CD8-positive, alpha-beta memory T cell (primary cell): ENCODE measurements at places on chromosomes 2 and 18. TPM values are rescaled to one million over a fixed set of nuclear protein-coding genes. Genes with fewer than 3 reads are reported as not detected.

GRCh38 chr2:191615596-191615995 is 62.3 kb upstream of the NABP1 start:
- no peaks in the 10 kb centered on the region for H3K36me3 ChIP-seq
- H3K4me3 ChIP-seq: no peak overlapping the region
- peaks cover 28% of the 10 kb centered on the region for H3K4me1 ChIP-seq
- H3K27me3 ChIP-seq: no peaks in the 10 kb centered on the region

GRCh38 chr2:208046686-208047085 is 21.4 kb upstream of the PLEKHM3 start:
- no peak overlapping the region for H3K27ac ChIP-seq
- no peaks in the 10 kb centered on the region for H3K27me3 ChIP-seq
- DNase-seq: no peak
- no peak overlapping the region for H3K4me3 ChIP-seq

- no peak for DNase-seq
- no peak overlapping the region for H3K27ac ChIP-seq
- no peaks in the 10 kb centered on the region for H3K4me1 ChIP-seq
- no peaks in the 10 kb centered on the region for H3K36me3 ChIP-seq
Observed at GRCh38 chr2:143398781-143399180, 269.6 kb downstream of the ARHGAP15 start.

- no peaks in the 10 kb centered on the region for H3K36me3 ChIP-seq
- no peaks in the 10 kb centered on the region for H3K27me3 ChIP-seq
- H3K27ac ChIP-seq: no peak overlapping the region
- no peak for DNase-seq
Observed at GRCh38 chr18:75831960-75832359, 404.5 kb upstream of the SMIM21 start.

GRCh38 chr18:7630731-7631442 is 63.8 kb downstream of the PTPRM start:
- DNase-seq: no peak
- H3K36me3 ChIP-seq: no peaks in the 10 kb centered on the region
- H3K27me3 ChIP-seq: no peaks in the 10 kb centered on the region
- H3K4me1 ChIP-seq: no peaks in the 10 kb centered on the region

DNA sequence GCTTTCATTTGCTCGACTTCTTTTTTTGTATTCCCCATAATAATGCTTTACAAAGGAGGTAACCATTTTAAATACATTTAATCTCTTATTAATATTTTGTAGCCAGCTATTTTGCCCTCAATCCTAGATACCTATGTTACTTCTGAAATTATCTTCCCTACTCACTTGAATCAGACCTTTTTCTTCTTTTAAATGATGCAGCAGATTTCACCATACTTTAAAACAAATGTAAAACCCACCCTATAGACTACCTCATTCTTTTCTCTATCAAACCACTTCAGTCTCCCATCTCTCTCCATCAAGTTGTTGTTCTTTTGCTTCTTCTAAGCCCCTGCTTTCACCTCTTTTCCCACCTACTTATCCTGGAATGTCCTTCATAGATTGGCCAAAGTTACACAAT is 151.5 kb upstream of the DNMT3A start:
- no peak overlapping the region for H3K27ac ChIP-seq
- no peaks in the 10 kb centered on the region for H3K36me3 ChIP-seq
- no peak overlapping the region for H3K4me3 ChIP-seq
- no peak for DNase-seq
- no peaks in the 10 kb centered on the region for H3K27me3 ChIP-seq

- H3K4me1 ChIP-seq: no peaks in the 10 kb centered on the region
- DNase-seq: no peak
- no peak overlapping the region for H3K27ac ChIP-seq
- H3K4me3 ChIP-seq: no peak overlapping the region
- no peaks in the 10 kb centered on the region for H3K27me3 ChIP-seq
Observed at GRCh38 chr18:63773551-63773950, 1.7 kb upstream of the SERPINB7 start.

DNA sequence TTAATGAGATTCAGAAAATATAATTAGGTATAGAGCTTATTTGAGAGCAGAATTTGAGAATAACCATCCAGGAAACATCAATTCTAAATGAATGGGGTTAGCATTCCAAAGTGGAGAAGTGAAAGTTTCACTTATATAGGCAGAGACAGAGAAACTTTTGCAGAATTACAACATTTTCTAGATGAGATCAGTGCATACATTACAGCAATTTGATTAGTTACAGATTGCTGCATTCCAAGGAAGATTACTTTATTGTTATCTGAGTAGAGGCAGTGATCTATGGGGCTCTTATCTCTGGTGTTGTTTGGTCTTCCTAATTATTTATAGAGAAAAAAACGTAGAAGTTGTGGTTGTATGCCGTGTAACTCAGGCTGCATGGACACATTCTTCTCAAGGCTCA is 373.8 kb upstream of the SYT4 start:
- no peak overlapping the region for H3K27ac ChIP-seq
- no peaks in the 10 kb centered on the region for H3K4me1 ChIP-seq
- H3K4me3 ChIP-seq: no peak overlapping the region
- no peaks in the 10 kb centered on the region for H3K36me3 ChIP-seq

GRCh38 chr2:2762913-2763312 is 431.8 kb upstream of the MYT1L start:
- no peaks in the 10 kb centered on the region for H3K36me3 ChIP-seq
- H3K4me3 ChIP-seq: no peak overlapping the region
- DNase-seq: no peak
- no peaks in the 10 kb centered on the region for H3K27me3 ChIP-seq
- no peaks in the 10 kb centered on the region for H3K4me1 ChIP-seq
- no peak overlapping the region for H3K27ac ChIP-seq

- no peak overlapping the region for H3K27ac ChIP-seq
- H3K36me3 ChIP-seq: no peaks in the 10 kb centered on the region
- DNase-seq: no peak
- H3K27me3 ChIP-seq: no peaks in the 10 kb centered on the region
Observed at GRCh38 chr2:149383340-149383739, 53.0 kb downstream of the LYPD6 start.

- H3K4me3 ChIP-seq: no peak overlapping the region
- H3K4me1 ChIP-seq: no peaks in the 10 kb centered on the region
- H3K27ac ChIP-seq: no peak overlapping the region
- DNase-seq: no peak
Observed at GRCh38 chr2:157933160-157933920, 57.2 kb upstream of the ACVR1 start.

- no peak overlapping the region for H3K27ac ChIP-seq
- no peak for DNase-seq
- no peaks in the 10 kb centered on the region for H3K36me3 ChIP-seq
- H3K4me1 ChIP-seq: no peaks in the 10 kb centered on the region
Observed at GRCh38 chr2:227349989-227350612, 25.1 kb downstream of the MFF start.

GRCh38 chr18:8869696-8870095 is 164.3 kb downstream of the MTCL1 start:
- no peaks in the 10 kb centered on the region for H3K4me1 ChIP-seq
- H3K27me3 ChIP-seq: no peaks in the 10 kb centered on the region
- no peak overlapping the region for H3K4me3 ChIP-seq
- no peaks in the 10 kb centered on the region for H3K36me3 ChIP-seq

DNA sequence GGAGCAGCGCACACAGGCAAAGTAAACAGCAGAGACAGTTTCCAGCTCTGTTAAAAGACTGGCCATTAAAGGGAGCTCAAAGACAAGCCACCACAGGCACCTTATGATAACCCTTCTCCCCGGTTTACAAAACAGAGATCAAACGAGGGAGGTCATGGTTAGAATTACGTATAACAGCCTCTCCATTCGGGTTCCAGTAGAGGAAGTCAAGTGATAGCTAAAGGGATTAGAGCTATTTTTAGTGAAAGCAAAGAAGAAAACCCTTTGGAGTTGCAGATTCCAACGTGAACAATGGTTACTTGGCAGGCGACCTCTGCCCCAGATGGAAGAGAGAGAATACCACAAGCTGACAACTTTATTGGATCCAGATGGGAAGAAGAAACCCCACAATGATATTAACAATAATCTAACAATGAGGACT is 31.2 kb upstream of the EDAR start:
- no peaks in the 10 kb centered on the region for H3K36me3 ChIP-seq
- peaks cover 13% of the 10 kb centered on the region for H3K4me1 ChIP-seq
- H3K27ac ChIP-seq: no peak overlapping the region
- DNase-seq: no peak
- no peak overlapping the region for H3K4me3 ChIP-seq

GRCh38 chr2:67514515-67514914 is 117.4 kb downstream of the ETAA1 start:
- H3K4me3 ChIP-seq: no peak overlapping the region
- DNase-seq: no peak
- H3K27me3 ChIP-seq: no peaks in the 10 kb centered on the region
- no peaks in the 10 kb centered on the region for H3K4me1 ChIP-seq
- no peak overlapping the region for H3K27ac ChIP-seq
- H3K36me3 ChIP-seq: no peaks in the 10 kb centered on the region

DNA sequence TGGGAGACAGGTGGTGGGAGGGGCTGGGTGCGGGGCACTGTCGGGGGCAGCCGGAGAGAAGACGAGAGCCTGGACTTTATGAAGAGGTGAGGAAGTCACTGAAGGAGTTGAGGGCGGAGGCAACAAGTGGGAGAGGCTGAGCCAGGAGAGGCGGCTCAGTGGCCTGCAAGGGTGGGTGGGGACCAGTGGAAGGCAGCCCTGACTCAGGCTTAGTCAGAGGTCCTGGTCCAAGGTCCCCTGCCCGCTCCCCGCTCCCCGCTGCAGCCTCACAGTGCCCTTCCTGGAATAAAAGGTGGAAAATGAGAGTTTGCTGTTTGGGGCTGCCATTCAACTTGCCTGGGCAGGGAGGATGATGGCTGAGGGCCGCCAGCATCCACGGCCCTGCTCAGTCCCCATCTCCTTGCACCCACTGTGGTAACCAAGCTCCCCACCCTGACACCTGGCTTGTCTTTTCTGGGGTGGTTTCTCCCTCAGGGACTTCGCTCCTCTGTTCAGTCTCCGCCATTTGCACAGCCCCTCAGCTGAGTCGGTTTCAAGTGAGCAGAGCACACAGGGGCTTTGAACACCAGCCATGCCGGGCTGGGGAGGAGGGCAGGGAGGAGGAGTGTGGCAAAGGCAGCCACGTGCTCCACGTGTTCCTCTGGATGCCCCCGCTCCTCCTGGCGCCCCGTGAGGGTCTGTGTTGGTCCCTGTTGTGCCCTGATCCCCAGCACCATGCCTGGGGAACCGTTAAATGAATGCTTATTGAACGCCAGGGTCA is 13.7 kb upstream of the RALB start:
- no peak overlapping the region for H3K27ac ChIP-seq
- H3K4me1 ChIP-seq: no peaks in the 10 kb centered on the region
- DNase-seq: no peak
- no peaks in the 10 kb centered on the region for H3K36me3 ChIP-seq

Gene RUFY4
- total RNA-seq: not detected

Gene FBXO48
- 1.6 TPM for total RNA-seq

Gene G6PC2
- not detected for total RNA-seq

Gene BAZ2B
- total RNA-seq: 15.7 TPM

Gene REEP1
- total RNA-seq: 0.28 TPM

Gene GPR75
- total RNA-seq: 2.1 TPM

Gene TNFAIP6
- not detected for total RNA-seq

Gene AGAP1
- 2.7 TPM for total RNA-seq

Gene PRSS56
- total RNA-seq: not detected

Gene REV1
- 30.0 TPM for total RNA-seq

Gene TTN
- 0.80 TPM for total RNA-seq
